NCI-H2081 treated with DMSO at 0.1 percent for 48 hours (cell line): ENCODE measurements at places on chromosomes 7 and 10.

GRCh38 chr7:77954773-77955555 lies 156.4 kb downstream of the PHTF2 start:
- DNase-seq: no peak

DNA sequence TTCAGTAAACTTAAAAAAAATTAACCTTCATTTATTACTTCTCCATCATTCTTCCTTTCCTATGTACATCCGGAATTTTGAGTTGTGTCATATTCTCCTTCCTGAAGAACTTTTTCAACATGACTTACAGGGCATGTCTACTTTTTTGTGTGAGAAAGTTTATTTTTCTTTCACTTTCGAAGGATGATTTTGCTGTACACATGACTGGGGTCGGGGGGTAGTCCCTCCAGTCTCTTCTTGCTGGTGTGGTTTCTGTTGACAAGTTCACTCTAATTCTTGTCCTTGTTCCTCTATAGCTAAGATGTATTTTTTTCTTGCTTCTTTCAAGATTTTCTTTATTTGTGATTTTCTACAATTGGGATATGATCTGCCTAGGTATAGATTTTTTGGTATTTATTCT lies 55.8 kb downstream of the INPP5A start:
- DNase-seq: no peak

GRCh38 chr7:159033956-159034355 lies 110.7 kb downstream of the VIPR2 start:
- DNase-seq: no peak

GRCh38 chr7:50304129-50304910 lies at the start of gene IKZF1:
Gene IKZF1, plus strand, starts transcription at chr7:50304716. Its CDS starts 14,346 bp downstream, at chr7:50319062.
- no peak for DNase-seq

- DNase-seq: no peak
Observed at GRCh38 chr7:129258649-129259389, 34.0 kb downstream of the AHCYL2 start.

GRCh38 chr7:154183482-154183881 lies 131.3 kb downstream of the DPP6 start:
- DNase-seq: no peak
